Stimulated activated CD4-positive, alpha-beta T cell treated with anti-CD3 and anti-CD28 coated beads, Interleukin-12 subunit alpha, Interleukin-12 subunit beta, amount 100 ng/mL, for 4 hours (primary cell): ENCODE measurements at places on chromosomes 2 and 18.

- no peak for DNase-seq
Observed at GRCh38 chr2:35938838-35939237, 416.7 kb upstream of the CRIM1 start.

GRCh38 chr2:169999054-169999453 is 171.8 kb downstream of the UBR3 start:
- no peak for DNase-seq

DNA sequence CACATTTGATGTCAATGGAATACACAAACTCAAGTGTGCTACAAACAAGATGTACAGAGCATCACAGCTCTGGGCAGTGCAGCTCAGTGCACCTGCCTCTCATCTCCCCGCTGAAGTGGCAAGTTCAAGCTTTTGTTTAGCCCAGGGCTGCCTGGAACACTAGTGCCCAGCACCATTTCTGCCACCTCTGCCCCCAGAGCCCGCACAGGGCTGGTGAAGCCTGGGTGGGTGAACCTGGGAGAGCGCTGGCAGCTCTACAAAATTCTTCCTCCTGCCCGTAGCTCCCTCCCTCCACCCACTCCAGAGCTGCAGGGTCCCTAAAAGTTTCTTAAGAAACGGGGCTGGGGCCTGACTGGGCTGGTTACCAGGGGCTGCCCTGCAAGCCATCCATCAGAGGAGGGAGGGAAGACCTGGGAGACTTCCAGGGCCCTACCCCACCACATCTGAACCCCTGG is 1.5 kb downstream of the HES6 start:
- DNase-seq = no peak

DNA sequence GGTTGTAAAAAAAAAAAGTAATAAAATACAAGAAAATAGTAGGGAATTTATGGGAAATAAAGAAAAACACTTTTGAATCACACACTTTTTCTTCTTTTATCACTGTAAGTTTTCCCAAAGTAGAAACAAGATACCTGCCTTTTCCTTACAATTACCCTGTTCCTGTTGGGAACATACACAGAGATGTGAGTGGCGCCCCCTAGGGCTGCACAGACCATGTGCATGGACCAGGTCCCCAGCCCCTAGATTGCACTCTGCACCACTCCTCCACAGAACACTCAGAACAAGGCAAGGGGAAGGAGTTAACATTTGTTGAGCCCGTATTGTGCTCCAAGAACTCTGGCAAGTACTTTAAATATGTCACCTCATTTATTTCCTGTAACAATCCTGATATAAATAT is 118.7 kb upstream of the NRP2 start:
- DNase-seq = peak; percentile 17

GRCh38 chr2:96542357-96542977 is 5.9 kb downstream of the ARID5A start:
- no peak for DNase-seq
